NCI-H2081 (cell line): ENCODE measurements at places on chromosomes 4 and X.

DNA sequence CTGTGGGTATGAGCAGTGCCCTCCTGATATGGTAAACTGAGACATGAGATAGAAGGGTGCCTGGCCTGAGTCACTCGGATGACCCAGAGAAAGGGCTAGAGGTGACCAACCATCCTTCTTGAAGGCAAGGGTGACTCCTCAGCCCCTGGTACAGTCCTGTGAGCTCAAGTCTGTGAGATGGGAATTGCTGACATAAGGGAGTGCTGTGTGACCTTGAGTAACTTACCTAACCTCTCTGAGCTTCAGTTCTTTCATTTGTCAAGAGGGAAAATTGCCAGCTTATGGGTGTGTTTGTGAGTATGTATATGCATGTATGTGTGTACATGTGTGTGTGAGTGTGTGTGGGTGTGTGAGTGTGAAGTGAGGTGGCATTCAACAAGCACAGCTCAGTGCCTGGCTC lies 210.4 kb upstream of the PSAPL1 start:
- DNase-seq = no peak

GRCh38 chrX:85288992-85289723 lies 45.4 kb downstream of the ZNF711 start:
- DNase-seq = no peak

DNA sequence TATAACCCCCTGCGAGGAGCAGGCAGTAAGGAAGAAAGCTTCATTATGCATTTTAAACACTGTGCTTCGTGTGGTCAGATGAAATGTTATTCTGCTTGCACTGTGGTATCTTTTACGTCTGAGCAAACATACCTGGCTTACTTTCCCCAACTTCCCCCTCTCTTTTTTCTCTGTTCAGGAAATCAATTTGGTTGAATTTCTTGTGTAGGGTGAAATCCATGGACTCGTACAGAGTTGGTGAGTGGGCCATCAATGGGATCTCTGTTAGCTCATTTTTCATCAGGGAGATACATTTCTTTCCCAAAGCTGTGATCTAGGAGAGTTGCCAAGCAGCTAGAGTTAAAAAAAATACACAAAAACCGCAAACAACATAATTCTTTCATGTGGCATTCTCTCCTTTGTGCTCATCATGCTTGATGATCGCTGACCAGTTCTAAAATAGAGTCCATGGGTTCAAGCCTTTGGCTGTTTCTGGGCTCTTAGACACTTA lies 98.5 kb downstream of the FRAS1 start:
- DNase-seq = no peak

GRCh38 chr4:77022560-77023179 lies 53.1 kb downstream of the CCNI start:
- DNase-seq = no peak

DNA sequence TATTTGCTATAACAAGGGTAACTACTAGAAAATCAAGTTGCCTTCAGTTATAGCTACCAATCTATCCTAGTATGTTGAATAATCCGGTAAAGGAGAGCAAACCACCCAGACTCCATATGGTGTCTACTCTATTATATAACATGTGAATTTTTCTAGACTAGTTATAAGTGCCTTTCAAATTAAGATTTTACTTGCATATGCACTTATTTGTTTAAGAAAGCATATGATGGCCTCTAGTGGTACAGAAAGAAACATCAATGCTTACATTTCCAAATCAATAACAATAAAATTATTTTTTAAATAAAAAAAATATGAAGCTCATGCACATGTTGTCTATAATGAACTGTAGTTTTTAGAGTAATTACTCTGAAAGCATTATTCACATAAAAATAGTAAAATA lies 1516.4 kb upstream of the PABPC4L start:
- DNase-seq = no peak

GRCh38 chr4:150501009-150501727 lies 80.8 kb upstream of the MAB21L2 start:
- no peak for DNase-seq

DNA sequence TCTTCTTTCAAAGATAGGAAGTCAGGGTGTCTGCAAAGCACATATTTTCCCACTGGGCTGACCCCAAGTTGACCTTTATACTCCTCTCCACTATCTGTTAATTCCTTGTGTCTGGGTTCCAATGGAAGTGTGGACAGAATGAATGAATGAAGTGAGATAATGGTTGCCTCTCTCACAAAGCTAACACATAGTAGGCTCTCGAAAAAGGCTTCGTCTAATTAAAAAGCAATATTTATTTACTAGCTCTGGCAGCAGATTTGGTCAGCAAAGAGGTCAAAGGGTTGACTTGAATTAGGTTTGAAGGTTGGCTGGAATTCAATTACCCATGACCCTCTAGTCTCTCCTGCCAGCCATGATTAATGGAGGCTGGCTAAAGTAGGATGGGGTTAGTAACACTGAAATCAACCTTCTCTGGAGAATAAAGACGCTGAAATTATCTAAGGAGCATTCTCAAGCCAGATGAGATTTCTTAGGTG lies 280.3 kb upstream of the KLF3 start:
- no peak for DNase-seq

GRCh38 chr4:7367864-7368277 lies 66.9 kb downstream of the PSAPL1 start:
- DNase-seq = no peak

DNA sequence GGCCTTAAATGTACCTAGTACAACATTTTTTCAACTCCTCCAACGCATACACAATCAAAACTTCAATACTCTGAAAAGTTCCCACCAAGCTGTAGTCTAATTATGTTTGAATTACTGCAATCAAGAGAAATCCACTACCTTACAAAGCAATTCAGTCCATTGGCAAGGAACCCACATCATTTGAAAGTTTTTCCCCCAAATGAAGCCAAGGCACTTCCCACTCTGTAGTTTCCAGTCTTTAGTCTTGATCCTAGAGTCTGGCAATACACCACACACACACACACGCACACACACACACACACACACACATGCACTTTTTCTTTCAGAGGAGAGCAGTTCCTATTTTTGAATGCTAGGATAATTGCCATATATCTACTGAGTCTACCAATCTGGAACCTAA lies 79.6 kb downstream of the ANTXR2 start:
- DNase-seq = no peak

GRCh38 chr4:185019456-185020292 lies 1.4 kb downstream of the HELT start:
- no peak for DNase-seq

- no peak for DNase-seq
Measured at GRCh38 chrX:23628131-23628530, 39.2 kb upstream of the PRDX4 start.

DNA sequence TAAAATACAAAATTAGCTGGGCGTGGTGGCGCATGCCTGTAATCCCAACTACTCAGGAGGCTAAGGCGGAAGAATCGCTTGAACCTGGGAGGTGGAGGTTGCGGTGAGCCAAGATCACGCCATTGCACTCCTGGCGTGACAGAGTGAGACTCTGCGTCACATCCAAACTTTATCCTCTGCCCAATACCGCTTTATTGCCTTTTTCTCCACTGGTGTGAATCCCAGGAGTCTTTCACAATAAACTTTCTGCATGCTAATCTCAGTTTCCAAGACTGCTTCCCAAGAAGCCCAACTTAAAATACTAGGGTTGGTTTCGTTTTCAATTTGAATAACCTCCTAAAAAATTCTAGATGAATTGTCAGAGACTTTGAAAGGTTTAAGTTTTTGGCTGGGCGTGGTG lies 27.2 kb upstream of the DHX15 start:
- DNase-seq = no peak

GRCh38 chr4:75800972-75801371 lies 76.6 kb downstream of the USO1 start:
- no peak for DNase-seq

DNA sequence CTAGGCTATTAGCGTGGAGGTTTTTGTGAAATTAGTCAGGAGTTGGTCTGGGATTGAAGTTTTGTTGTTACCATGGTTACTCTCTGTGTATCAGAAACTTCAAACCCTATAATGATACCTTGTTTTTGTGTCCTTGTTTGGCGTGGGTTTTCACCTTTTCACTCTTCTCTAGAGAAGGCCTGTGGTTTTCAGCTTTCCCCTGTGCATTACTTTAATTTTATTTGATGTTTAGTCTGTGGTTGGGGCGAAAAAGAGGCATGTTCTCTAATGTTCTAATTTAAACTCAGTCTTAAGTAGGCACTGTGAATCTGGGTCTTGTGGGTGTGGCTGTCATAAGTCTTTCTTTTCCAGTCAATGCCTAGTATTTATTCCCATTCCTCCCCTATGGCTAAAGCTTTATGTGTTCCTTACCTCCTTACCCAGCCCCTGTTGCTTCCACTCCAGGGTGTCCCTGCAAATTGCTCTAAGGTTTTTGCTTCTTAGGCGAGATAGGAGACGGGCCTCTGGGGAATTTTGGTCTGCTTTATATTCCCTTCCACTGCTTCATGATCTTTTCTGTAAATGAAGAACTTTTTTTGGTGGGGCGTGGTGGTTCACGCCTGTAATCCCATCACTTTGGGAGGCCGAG lies 326.3 kb upstream of the ZCCHC13 start:
- no peak for DNase-seq
